Activated T-cell treated with anti-CD3 and anti-CD28 coated beads, Interleukin-2, amount 50 U/mL, for 4 hours (primary cell): ENCODE measurements at places on chromosomes 3 and 15. TPM values are rescaled to one million over a fixed set of nuclear protein-coding genes. Genes with fewer than 3 reads are reported as not detected.

GRCh38 chr3:55591888-55592287, 104.8 kb upstream of the WNT5A start:
- no peak for DNase-seq

GRCh38 chr3:53129344-53129743, 891 bp downstream of the RFT1 start:
- DNase-seq, result no peak

DNA sequence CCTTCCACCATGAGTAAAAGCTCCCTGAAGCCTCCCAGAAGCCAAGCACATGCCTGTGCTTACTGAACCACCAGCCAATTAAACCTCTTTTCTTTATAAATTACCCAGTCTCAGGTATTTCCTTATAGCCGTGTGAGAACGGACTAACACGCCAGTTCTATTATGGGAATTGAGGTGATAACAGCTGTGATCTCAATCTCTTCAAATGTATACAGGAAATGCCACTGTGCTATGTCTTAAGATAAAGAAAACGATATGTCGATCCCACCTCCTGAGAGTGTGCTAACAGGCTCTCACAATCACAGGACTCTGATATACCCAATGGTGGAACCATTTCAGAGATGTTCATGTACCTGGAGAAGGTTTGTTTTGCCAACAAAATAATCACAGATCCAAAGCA, 26.2 kb downstream of the CHSY1 start:
- DNase-seq, result no peak

DNA sequence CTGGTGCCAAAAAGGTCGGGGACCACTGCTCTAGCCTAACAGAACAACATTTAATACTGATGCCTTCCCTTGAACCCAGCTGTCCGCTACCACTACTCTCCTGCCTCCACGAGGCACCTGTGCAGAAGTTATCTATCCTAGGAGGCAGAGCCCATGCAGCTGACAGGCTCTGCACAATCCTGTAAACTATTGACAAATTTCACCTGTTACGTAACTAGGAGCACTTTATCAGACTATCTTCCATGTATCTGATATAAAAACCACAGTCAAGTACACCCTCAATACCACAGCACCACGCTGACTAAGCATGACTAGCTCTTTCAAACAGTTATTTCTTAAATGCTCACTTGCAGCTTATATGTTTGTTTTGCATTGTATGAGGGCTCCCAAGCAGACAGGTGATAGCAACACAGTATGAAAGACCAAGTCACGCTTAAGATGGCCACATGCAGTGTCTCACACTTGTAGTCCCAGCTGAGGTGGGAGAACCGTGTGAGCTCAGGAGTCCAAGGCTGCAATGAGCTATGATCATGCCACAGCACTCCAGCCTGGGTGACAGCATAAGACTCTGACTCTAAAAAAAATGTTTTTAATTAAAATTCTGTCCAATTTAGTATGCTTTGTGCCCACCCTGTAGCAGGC, 4.5 kb upstream of the IL17RC start:
- DNase-seq, result no peak

DNA sequence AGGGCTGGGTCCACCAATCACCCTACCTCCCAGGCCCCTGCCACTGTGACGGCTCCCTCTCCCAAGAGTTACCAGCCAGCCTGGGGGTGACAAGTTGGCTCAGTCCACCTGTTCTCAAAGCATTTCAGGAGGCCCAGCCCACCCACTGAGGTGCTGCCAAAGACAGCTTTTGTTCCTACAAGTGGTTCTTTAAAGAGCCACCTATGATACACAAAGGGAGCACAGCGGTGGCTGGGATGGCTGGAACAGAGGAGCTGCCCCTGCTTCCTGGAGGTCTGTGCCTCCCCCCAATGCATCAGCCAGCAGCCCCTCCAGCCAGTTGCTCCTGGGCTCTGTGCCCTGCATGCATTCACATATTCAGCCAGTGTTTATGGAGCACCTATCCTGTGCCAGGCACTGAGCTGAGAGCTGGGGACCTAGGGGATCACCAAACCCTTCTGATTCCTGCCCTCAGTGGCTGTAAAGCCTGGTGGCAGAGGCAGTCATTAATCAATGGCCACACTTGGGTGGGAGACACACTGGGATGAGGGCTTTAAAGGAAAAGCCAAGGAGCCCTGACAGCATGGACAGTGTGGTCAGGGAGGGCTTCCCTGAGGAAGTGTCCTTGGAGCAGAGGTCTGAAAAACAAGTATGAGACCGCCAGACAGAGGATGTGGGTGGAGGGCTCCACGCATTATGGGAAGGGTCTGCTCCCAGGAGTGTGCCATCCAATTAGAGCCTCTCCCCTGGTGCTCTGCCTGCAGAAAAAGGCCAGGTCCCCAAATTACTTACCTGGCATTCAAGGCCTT, 107.1 kb upstream of the LINGO1 start:
- DNase-seq, result no peak

TTC21A gene
- 0.84 TPM for total RNA-seq

DNA sequence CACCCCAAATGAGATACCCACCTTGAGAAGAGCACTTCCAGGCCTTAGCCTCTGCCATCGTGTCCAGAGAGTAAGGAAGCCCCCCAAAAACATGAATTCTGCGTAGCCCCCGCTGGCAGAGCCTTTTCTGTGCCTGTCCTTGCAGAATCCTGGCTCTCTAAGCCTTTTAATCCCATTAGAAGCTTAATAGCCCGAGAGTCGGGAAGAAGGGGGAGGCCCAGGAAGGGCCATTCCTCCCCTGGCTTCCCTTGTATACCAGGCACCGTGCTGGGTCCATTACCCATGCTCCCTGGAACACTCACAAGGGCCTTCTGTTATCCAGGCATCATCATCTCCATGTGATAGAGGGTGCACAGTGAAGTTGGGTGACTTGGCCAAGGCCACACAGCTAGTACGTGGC, 7.1 kb downstream of the SPTBN5 start:
- DNase-seq, result no peak

GRCh38 chr15:69919816-69920215, 177.9 kb downstream of the TLE3 start:
- DNase-seq, result no peak

- DNase-seq, result no peak
These were observed 183.3 kb downstream of the NR1D2 start for GRCh38 chr3:24128199-24129005.

DNA sequence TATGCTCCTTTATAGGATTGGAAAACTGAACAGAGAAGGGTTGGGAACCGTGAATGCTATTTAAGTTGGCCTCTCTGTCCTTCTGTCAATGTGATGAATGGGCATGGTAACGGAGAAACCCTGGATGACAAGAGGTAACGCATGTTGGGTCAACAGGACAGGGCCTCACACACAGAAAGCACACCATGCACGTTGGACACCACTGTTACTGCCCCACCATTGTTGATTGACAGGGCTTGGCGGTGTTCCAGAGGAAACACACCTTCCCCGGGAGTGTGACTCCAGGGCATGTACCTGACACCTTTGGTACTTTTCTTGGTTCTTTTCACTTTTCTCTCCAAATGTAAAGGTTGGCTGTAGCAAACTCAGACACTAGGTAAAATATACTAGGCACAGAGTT, 548.5 kb downstream of the OCA2 start:
- DNase-seq, result no peak

DNA sequence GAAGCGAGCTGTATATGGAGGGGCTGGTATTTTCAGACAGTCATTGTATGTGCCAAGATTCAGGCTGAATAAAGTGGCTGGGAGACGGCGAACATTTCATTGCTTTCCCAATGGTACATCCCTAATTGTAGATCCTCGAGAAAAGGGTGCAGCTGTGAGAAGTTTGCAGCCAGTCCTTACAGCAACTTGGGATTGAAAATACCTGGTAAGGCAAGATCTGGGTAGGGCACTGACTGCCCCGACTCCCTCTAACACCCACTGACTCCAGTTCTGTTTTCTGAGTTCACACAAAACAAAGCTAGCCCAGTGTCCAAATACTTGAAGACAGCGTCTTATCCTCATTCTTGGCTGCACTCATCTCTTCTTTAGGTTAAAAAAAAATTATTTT, 63.7 kb downstream of the EDEM1 start:
- DNase-seq, result no peak

FES gene
- 8.1 TPM for total RNA-seq

DNA sequence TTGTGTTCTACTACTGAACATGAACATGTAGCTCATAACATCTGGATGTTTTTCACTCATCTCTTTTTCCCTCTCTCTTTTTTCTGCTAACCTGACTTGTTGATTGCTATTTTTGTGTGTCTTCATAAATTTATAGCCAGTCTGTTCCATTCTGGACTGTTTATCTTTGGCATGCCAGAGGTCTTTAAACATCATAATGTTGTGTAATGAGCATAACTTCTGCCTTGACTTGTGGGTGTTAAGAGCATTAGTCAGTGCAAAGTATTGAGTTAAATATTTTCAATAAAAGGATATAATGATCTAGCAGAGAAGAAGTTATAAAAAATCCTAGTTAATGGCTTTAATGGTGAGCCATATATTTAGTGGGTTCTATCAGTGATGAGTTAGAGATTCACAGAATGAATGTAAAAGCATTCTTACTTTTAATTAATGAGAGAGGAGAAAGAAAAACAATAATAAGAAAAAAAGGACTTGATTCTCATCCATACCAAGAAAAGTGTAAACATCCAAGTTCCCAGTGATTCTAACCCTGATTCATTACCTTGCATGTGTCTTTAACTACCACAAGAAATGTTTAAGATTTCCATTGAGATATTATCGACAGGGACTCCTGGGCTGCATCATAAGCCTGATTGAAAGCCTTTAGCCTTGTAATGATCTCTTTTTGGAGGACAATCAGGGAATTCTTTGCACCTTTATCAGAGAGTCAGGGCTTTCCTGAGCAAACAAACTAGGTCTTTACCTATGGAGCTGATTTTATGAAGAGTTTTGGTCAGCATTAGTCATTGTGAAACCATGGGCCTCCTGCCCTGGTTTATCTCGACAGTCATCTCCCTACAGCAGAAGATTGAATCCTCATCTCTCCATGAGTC, 22.9 kb downstream of the MITF start:
- no peak for DNase-seq

GABRR3 gene
- not detected for total RNA-seq
